Effector CD8-positive, alpha-beta T cell (primary cell): ENCODE measurements at places on chromosomes 16 and 17.
A peak's percentile ranks its signal among the peaks of the same experiment; 100 is the strongest.

DNA sequence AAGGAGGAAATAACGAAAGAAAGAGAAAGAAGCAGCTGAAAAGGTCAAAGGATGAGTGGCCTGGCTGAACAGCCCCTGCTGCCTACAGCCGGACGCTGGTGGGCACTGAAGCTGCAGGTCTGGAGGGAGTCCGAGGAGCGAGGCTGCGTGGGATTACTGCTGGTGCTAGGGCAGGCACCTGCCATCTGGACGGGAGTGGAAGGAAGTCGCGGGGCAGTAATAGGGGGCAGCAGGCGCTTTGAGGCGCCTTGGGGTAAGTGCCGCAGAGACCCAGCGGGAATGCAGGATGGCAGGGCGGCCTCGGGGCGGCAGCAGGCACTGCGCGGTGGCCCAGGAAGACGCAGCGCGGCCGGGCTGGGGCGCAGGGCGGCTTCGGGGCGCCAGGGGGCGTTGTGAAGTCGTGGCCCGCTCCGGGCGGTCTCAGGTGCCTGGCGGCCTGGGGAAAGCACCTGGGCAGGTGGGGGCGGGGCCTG is 303 bp upstream of the SCNN1G start:
- DNase-seq: peak; percentile 48

GRCh38 chr16:25370541-25370940 is 112.9 kb upstream of the ZKSCAN2 start:
- no peak for DNase-seq

- no peak for DNase-seq
Observed at GRCh38 chr17:44266402-44267164, 1.4 kb downstream of the SLC4A1 start.

DNA sequence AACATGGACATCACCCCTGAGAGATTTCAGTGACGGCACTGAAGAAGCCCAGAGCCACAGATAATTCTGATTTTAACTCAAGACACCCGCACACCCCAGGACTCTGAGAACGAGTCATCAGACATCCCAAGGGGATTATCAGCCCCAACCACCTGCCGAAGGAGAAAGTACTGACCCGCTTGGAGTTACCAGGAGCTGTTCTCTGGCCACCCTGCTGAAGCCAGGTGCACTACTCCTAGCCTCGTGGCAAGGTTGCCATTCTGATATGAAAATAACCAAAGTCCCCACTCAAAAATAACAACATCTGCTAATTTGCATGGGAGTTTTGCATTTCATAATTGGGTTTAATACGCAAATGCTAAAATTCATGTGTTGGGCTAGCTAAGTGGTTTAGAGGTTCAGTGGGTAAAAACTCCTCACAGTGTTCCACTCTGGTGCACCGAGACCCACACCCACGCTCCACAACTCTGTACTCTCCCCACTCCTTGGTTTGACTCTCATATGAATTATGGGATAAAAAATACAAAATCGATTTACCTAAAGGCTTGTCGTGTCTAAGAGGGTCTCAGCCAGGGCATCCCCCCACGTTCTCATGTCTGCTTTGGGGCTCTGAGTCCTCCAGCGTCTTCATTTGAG is 143.0 kb upstream of the NOL11 start:
- DNase-seq: no peak

DNA sequence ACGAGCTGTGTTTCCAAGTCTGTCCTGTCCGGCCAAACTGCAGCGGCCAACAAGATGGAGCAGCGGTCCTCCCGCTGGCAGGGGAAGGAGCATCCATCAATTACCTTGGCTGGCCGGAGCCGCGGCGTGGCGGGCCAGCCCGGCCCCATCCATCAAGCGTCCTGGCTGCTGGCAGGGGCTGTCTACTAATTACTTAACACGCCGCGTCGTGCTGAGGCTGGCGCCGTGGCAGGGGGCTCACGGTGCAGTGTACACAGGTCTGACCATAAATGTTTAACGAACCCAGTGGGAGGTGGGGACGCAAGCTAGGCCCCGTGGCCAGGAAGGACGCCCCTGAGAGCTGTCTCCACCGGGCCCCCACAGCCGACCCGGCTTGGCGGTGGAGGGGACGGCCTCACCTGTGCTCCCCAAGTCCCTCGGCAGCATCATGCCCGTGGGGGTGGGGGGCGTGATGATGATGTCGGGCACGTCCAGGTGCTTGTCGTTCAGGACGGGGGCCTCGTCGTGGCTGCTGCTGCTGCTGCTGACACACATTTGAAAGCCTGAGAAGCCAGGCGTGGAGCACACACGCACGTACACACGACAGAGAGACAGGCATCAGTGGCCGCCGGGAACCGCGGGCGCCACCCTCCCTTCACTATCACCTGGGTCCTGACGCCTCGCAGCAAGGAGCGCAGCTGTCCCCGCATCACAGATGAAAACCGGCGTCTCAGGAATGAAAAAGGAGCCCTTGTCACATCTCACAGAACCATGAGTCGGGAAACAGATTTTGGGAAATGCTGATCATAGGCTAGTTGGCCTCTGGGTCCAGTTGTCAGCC is 21.2 kb upstream of the GINS2 start:
- no peak for DNase-seq

DNA sequence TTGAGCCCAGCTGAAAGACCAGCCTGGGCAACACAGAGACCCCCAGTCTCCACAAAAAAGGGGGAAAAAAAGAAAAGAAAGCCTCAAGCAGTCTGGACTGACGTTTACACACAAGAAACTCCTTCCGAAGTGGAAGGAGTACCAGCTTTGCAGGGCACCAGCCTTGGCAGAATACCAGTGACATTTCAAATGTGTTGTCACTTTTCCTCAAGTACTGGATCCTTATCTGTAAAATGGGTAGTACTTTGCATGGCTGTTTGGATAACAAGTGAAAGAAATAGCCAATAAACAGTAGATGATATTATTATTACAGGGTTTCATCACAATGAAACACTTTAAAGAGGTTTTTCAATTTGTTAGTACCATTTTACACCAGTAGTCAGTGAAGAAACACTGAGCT is 14.2 kb downstream of the YWHAE start:
- no peak for DNase-seq

- DNase-seq: no peak
Observed at GRCh38 chr17:8224891-8225812, 14.8 kb upstream of the AURKB start.

GRCh38 chr17:49407086-49407485 is 7.6 kb downstream of the PHB1 start:
- no peak for DNase-seq

GRCh38 chr16:11260596-11260966 is 4.6 kb upstream of the SOCS1 start:
- DNase-seq: no peak

DNA sequence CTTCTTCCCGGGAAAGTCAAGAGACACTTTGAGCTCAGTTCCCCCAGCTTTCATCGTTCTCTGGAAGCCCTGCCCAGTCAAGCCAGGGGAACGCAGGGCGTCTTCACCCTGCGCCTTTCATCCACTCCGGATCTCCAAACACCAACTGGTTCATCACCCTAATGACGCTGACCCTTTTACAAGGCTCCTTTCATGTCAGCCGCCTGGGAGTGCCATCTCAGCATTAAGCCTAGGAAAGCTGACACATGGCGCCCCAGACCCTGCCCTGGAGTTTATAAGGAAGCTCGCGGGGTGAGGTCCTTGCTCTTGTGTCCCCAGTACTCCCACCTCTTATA is 594 bp upstream of the DNAJC7 start:
- DNase-seq: peak; percentile 20

- DNase-seq: no peak
Observed at GRCh38 chr17:29760279-29761039, 137.7 kb upstream of the CORO6 start.

DNA sequence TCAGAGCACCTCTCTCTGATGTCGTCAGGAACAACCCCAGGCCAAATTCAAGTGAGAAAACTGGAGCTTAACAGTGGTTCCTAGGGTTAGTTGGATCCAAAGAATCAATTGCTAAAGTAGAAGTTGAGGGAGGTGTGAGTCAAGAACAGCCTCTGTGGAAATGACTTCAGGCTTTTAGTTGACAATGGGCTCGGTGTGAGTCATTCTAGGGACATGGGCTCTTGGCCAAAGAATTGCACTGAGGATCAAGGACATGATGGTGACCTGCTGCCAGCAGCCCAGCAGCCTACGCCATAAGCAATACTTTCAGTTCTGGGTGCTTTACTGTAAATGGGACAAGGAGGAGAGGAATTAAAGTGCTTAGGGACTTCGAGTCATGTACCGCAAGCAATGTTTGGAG is 32.1 kb upstream of the SMURF2 start:
- no peak for DNase-seq

GRCh38 chr17:27944546-27945332 is 51.6 kb upstream of the LYRM9 start:
- no peak for DNase-seq

DNA sequence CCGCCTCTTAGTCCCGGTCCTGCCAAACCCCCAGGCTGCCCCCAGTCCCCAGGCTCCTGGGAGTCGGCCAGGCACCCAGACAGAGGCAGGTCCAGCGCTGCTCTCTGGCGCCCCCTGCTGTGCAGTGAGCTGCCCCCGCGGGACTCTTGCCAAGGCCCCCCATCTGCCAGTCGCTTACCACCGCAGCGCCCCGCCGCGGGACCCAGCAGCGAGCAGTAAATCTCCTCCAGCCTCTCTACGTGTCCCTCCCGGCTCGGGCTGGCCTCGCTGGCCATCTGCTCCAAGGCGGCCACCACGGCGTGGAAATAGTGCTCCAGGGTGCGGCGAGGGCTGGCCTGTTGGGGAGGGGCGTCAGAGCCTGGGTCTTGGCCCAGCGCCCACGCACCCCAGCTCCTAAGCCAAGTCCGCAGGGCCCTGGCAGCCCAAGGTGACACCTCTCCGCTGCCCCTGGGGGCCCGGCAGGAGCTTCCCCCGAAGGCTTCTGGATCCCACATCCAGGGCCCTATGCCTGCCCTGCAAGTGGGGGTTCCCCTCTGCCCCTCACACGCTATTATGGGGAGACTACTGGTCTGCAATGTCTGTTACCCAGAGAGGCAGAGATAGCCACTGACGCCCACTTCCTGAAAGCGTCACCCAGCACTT is 33.7 kb upstream of the MFSD6L start:
- no peak for DNase-seq

GRCh38 chr17:7486181-7486580 is 2.0 kb downstream of the POLR2A start:
- DNase-seq: no peak

- peak; percentile 68 for DNase-seq
Observed at GRCh38 chr17:39209317-39210092, 9.4 kb downstream of the RPL19 start.

DNA sequence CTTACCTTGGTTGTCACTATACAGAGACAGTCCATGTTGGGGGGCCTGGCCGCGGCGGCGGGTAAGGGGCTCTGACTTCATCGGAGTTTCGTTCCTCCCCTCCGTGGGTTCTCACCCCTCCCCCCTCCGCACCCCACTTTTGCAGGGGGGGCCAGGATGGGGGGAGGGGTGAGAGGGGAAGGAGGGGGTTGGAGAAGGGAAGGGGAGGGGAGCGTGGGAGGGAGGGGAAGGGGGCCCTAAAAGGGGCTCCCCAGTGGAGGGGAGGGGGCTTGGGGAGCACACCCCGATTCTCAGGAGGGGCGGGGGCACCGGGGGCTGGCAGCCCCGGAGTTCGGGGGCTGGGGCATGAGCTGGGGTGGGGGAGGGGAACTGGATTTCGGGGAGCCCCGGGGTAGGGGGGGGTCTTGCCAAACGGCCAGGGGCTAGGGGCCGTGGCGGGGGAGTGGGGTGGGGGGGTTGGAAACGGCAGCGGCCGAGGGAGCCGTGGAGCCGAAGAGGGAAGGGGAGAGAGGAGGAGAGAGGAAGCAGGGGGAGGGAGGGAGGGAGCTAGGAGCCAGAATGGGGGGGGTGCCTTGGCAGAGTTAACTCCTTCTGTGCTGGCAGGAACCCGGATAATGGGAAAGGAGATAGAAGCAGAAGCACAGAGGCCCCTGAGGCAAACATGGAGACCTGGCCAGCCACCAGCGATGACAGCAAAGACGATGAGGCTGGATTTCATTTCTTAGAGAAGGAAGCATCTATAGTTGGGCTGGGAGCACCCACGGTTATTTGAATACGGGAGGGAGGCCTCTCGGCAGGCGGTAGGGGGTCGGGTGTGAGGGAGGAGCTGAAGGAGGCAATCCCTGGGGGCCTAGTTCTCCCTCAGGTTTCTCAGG is 2.3 kb downstream of the DLG4 start:
- DNase-seq: no peak

GRCh38 chr16:78461087-78461486 is 361.6 kb downstream of the WWOX start:
- no peak for DNase-seq

- no peak for DNase-seq
Observed at GRCh38 chr16:54508351-54508750, 221.8 kb upstream of the IRX3 start.

- no peak for DNase-seq
Observed at GRCh38 chr17:40978575-40979151, 5.5 kb downstream of the KRT40 start.

DNA sequence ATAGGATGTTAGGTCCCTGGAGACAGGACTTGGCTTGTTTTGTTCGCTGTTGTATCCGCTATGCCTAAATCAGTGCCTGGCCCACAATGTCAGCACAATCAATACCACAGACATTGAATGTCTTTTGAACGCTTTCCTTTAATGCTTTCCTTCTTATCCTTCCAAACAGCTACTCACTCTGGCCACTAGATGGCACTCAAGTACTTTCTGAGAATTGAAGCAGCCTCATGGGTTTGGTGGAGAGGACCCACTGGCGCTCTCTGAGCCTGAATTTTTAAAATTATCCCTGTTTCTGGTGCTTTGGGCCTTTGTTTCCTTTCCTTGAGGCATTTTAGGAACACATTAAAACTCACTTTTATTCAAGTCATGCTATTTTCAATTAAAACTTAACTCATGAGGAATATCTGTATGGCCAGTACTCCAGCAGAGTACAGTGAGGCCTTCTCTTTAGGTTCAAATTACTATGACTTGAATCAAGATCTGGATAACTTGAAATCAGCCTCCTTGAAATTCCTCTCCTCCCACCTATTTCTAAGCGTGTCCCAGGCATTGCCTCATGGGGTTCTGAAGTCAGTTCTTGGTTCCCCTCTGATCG is 3.2 kb upstream of the NLRP1 start:
- peak; percentile 37 for DNase-seq

GRCh38 chr17:32020943-32021614 is 13.9 kb downstream of the LRRC37B start:
- no peak for DNase-seq

DNA sequence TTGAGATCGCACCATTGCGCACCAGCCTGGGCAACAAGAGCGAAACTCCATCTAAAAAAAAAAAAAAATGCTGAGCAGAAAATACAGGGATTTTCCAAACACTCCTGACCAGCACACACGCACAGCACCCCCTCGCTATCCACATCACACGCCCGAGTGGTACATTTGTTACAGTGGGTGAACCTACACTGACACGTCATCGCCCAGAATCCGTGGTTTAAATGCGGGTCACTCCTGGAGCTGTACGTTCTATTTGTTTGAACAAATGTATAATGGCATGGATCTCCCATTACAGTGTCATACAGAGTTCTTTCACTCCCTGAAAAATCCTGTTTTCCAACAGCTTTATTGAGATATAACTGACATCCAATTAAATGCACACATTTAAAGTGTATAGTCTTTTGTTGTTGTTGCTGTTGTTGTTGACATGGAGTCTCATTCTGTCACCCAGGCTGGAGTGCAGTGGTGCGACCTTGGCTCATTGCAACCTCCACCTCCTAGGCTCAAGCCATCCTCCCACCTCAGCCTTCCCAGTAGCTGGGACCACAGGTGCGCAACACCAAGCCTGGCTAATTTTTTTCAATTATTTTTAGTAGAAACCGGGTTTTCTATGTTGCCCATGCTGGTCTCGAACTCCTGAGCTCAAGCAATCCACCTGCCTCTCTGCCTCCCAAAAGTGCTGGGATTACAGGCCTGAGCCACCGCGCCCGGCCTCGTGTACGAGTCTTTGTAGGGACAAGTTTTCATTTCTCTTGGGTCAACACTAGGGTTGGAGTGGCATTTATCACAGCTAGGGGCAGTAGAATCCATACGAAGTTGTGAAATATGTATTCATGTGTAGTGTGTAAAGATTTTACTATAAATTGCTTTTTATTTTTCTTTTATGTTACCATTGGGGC is 4.4 kb upstream of the CARHSP1 start:
- no peak for DNase-seq
